Tibial nerve (tissue), 4 donors: ENCODE measurements at places on chromosomes 2 and 18.

GRCh38 chr2:241313543-241314095, 1.9 kb downstream of the HDLBP start:
- no peak overlapping the region for H3K4me3 ChIP-seq
- no peaks in the 10 kb centered on the region for H3K27me3 ChIP-seq
- H3K36me3 ChIP-seq = no peaks in the 10 kb centered on the region
- H3K27ac ChIP-seq = peak overlapping the region; percentile 98
- H3K4me1 ChIP-seq = peaks cover 22% of the 10 kb centered on the region

- H3K4me3 ChIP-seq = peak within 1 kb of the TSS; percentile 75
- peak; percentile 49 for DNase-seq
- no peaks in the 10 kb centered on the region for H3K27me3 ChIP-seq
- peak within 1 kb of the TSS; percentile 73 for H3K27ac ChIP-seq
These were observed at the start of gene EHD3 for GRCh38 chr2:31233741-31234682. Gene EHD3 (plus strand): TSS chr2:31234152. CDS start chr2:31234622, 470 bp downstream.

- no peak for DNase-seq
- no peaks in the 10 kb centered on the region for H3K27me3 ChIP-seq
- no peak overlapping the region for H3K27ac ChIP-seq
- H3K36me3 ChIP-seq = no peaks in the 10 kb centered on the region
- H3K4me3 ChIP-seq = no peak overlapping the region
These were observed 32.4 kb upstream of the NCK2 start for GRCh38 chr2:105712166-105712915.

DNA sequence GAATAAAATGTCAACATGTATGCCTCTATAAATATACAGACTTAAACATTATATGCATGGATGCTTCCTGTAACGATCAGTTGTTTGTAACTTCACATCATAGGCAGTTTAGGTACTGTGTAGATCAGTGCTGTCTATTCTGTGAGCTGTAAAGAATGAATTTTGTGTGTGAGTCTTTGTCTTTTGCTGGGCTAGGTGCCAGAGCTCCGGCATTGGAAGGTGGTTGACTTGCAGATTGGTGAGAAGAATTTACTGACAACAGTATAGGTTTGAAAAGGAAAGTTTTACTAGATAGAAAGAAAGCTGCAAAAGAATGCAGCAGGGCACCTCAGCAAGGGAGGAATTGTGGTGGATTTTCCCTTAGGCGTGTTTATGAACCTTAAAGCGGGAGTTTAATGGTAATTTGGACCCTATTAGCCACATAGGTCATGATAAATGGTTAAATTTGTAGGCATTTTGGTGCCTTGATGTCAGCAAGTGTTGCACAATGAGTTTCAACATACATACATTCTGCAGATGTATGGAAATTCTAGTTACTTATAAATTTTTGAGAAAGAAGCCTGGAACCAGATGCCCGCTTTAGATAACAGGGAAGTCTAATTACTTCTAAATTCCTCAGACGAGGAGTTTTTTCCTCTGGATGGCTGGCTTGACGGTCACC, 6.7 kb upstream of the QPCT start:
- no peaks in the 10 kb centered on the region for H3K27me3 ChIP-seq
- no peaks in the 10 kb centered on the region for H3K36me3 ChIP-seq
- DNase-seq = no peak

DNA sequence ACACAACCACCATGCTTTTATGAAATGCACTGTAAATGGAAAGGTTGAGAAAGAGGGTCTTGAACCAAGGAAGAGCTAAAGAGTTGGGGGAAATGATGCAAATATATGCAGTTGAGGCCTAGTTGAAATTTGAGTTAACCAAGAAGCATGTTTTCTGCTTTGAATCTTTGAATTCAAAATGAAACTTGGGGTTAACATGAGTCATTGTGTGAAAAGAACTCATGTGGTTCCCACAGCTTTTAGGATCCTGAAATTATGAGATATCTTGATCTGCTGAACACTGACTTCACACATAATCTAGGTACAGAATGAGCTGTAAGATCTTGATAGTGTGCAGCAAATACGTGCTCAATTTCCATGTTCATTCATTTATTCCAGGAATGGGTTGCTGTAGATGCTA, 422.9 kb upstream of the TRIB2 start:
- H3K27me3 ChIP-seq = no peaks in the 10 kb centered on the region

GRCh38 chr2:66897181-66897580, 462.3 kb downstream of the MEIS1 start:
- H3K27ac ChIP-seq = peak overlapping the region; percentile 31
- no peaks in the 10 kb centered on the region for H3K27me3 ChIP-seq
- peaks cover 7% of the 10 kb centered on the region for H3K4me1 ChIP-seq
- no peak for DNase-seq
- no peak overlapping the region for H3K4me3 ChIP-seq

DNA sequence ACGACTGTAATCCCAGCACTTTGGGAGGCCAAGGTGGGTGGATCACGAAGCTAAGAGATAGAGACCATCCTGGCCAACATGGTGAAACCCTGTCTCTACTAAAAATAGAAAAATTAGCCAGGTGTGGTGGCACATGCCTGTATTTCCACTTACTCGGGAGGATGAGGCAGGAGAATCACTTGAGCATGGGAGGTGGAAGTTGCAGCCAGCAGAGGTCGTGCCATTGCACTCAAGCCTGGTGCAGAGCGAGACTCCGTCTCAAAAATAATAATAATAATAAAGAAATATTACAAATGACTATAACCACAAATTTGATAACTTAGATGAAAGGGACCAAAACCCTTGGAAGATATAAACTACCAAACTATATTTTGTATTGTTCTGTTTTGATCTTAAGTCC, 226.3 kb upstream of the GULP1 start:
- no peaks in the 10 kb centered on the region for H3K36me3 ChIP-seq
- H3K27ac ChIP-seq = no peak overlapping the region
- no peak overlapping the region for H3K4me3 ChIP-seq
- H3K27me3 ChIP-seq = no peaks in the 10 kb centered on the region
- H3K4me1 ChIP-seq = no peaks in the 10 kb centered on the region
- no peak for DNase-seq

DNA sequence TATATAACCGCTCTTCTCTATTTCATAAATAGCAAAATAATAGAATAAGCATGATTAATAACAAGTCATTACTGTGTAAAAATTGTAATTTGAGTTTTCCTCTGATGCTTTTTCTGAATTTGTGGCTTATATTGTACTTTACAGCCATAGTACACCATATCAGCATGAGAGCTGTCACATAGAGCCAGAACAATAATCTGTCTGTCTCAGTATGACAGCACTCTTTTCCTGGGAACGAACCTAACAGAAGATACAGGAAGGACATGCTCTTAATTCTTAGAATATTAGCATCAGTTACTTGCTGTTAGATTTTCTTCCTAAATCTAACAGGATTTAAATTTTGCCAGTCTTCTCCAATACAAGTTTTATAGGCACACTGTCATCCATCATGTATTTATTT, 21.3 kb upstream of the NRXN1 start:
- no peaks in the 10 kb centered on the region for H3K36me3 ChIP-seq
- H3K4me1 ChIP-seq = no peaks in the 10 kb centered on the region
- no peak overlapping the region for H3K4me3 ChIP-seq
- DNase-seq = no peak

- no peak overlapping the region for H3K4me3 ChIP-seq
- no peak for DNase-seq
- no peak overlapping the region for H3K27ac ChIP-seq
- no peaks in the 10 kb centered on the region for H3K27me3 ChIP-seq
These were observed 262.0 kb downstream of the CAMKMT start for GRCh38 chr2:44623622-44624351.

DNA sequence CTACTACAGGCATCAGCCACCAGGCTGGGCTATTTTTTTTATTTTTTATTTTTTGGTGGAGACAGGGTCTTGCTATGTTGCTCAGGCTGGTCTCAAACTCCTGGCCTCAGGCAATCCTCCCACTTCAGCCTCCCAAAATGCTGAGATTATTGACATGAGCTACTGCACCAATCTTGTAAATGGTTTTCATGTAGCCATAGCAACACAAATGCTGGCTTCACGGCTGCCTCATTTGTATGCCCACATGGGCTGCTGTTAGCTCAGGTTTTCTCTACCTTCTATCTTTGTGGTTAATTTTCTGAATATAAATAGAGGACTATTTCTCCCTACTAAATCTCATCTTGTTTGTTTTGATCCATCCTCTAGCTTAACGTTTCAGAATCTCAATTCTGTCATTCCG, 58.2 kb downstream of the PLEKHM3 start:
- no peaks in the 10 kb centered on the region for H3K27me3 ChIP-seq
- no peak for DNase-seq
- no peak overlapping the region for H3K27ac ChIP-seq
- H3K4me3 ChIP-seq = no peak overlapping the region
- peaks cover 13% of the 10 kb centered on the region for H3K4me1 ChIP-seq

GRCh38 chr2:18435426-18436037, 124.9 kb downstream of the RDH14 start:
- H3K27me3 ChIP-seq = no peaks in the 10 kb centered on the region
- H3K36me3 ChIP-seq = no peaks in the 10 kb centered on the region
- H3K27ac ChIP-seq = peak overlapping the region; percentile 2
- peaks cover 4% of the 10 kb centered on the region for H3K4me1 ChIP-seq

DNA sequence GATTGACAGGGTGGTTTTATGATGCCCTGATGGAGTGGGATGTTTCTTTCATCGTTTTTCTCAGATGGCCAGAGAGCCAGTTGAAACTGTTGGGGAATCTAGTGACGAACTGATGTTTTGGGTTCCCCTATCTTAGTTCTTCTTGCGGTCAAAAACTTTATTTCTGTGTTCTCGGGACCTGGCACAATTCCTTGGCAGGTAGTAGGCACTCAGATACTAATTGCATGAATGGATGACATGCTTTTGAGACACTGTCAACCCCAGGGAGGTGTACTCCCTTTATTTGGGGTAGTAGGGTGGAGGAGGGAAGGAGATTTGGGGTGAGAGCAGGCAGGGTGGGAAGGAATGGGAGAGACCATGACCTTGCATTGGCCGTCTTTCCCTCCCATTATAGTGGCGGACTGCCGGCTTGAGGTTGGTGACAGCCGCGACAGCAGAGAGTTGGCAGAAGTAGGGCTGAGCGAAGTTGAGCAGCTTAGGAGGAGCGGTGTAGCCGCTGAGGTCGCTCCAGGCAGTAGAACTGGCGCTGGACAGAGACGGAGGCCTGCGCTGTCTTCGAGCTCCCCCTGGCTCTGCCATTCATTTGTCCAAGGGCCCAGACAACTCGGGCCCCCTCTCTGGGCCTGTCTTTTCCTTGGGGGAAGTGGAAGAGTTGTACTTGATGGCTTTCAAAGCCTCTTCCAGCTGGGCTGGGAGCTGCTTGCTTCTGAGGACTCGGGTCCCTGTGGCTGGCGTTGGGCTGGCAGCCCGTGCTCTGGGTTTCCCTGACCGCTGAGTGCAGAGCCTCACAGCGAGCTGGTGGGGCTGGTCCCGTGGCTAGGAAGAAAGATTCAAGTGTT, 2.6 kb downstream of the TET3 start:
- H3K4me1 ChIP-seq = peaks cover 29% of the 10 kb centered on the region
- H3K4me3 ChIP-seq = peak overlapping the region; percentile 76
- no peak overlapping the region for H3K27ac ChIP-seq
- DNase-seq = no peak

DNA sequence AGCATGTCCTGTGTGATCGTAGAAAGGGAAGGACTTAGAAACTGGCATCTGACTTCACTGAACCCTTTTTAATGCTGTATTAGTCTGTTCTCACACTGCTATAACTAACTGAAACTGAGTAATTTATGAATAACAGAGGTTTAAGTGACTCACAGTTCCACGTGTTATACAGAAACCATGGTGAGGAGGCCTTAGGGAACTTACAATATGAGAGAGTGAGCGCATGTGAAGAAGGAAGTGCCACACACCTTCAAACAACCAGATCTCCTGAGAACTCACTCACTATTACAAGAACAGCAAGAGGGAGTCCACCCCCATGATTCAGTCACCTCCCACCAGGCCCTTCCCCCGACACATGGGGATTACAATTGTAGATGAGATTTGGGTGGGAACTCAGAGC, 811.3 kb downstream of the CPS1 start:
- no peaks in the 10 kb centered on the region for H3K27me3 ChIP-seq
- DNase-seq = no peak
- no peak overlapping the region for H3K27ac ChIP-seq
- no peak overlapping the region for H3K4me3 ChIP-seq
- no peaks in the 10 kb centered on the region for H3K36me3 ChIP-seq
- no peaks in the 10 kb centered on the region for H3K4me1 ChIP-seq

DNA sequence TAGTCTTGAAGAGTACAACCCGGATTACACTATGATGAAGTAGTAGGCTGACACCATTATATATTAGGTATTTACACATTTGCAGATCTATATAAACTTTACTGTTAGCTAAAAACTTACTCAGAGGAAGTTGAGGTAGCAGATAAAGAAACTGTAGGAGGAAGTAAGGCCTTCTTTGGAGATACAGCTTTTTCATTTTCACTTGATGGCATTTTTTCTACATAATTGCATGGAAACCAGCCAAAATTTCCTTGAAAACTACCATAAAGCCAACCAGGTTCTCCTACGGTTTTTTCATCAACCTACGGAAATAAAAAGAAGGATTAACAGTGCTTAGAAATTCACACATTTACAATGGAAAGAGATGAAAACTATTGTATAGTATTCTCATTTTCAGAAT, 86.6 kb downstream of the FAM228A start:
- no peak overlapping the region for H3K27ac ChIP-seq
- no peaks in the 10 kb centered on the region for H3K4me1 ChIP-seq
- no peak for DNase-seq
- H3K27me3 ChIP-seq = no peaks in the 10 kb centered on the region
- H3K4me3 ChIP-seq = no peak overlapping the region

GRCh38 chr2:138032334-138032733, 68.1 kb downstream of the HNMT start:
- no peaks in the 10 kb centered on the region for H3K4me1 ChIP-seq
- H3K27me3 ChIP-seq = no peaks in the 10 kb centered on the region
- DNase-seq = no peak
- no peak overlapping the region for H3K27ac ChIP-seq
- H3K4me3 ChIP-seq = no peak overlapping the region
- H3K36me3 ChIP-seq = no peaks in the 10 kb centered on the region

DNA sequence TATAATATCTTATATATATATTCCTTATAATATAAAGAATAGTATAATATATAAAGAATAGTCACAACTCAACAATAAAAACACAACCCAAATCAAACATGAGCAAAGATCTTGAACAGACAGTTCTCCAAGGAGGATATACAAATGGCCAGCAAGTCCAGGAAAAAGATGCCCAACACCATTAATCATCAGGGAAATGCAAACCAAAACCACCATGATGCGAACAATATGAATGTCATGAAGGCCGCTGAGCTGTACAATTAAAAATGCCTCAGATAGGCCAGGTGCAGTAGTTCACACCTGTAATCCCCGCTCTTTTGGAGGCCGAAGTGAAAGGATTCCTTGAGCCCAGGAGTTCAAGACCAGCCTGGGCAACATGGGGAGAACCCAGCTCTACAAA, 58.9 kb downstream of the SLC35F5 start:
- no peak overlapping the region for H3K4me3 ChIP-seq
- no peaks in the 10 kb centered on the region for H3K27me3 ChIP-seq
- no peak for DNase-seq
- H3K27ac ChIP-seq = no peak overlapping the region

GRCh38 chr2:222434204-222434603, 9.9 kb downstream of the SGPP2 start:
- H3K27me3 ChIP-seq = no peaks in the 10 kb centered on the region
- no peak for DNase-seq
- H3K4me3 ChIP-seq = no peak overlapping the region
- H3K4me1 ChIP-seq = no peaks in the 10 kb centered on the region

GRCh38 chr2:110100480-110100879, 15.1 kb downstream of the MALL start:
- no peak for DNase-seq
- H3K36me3 ChIP-seq = no peaks in the 10 kb centered on the region
- H3K27ac ChIP-seq = peak overlapping the region; percentile 74
- no peak overlapping the region for H3K4me3 ChIP-seq
- H3K27me3 ChIP-seq = no peaks in the 10 kb centered on the region
- H3K4me1 ChIP-seq = peaks cover 12% of the 10 kb centered on the region

- H3K27me3 ChIP-seq = no peaks in the 10 kb centered on the region
- peaks cover 5% of the 10 kb centered on the region for H3K36me3 ChIP-seq
- no peak for DNase-seq
- no peak overlapping the region for H3K27ac ChIP-seq
These were observed 11.4 kb downstream of the CHMP1B start for GRCh38 chr18:11862468-11863137.
